ENCODE measurements at places on chromosomes 1 and 21. TPM values are rescaled to one million over a fixed set of nuclear protein-coding genes. Genes with fewer than 3 reads are reported as not detected.

DNA sequence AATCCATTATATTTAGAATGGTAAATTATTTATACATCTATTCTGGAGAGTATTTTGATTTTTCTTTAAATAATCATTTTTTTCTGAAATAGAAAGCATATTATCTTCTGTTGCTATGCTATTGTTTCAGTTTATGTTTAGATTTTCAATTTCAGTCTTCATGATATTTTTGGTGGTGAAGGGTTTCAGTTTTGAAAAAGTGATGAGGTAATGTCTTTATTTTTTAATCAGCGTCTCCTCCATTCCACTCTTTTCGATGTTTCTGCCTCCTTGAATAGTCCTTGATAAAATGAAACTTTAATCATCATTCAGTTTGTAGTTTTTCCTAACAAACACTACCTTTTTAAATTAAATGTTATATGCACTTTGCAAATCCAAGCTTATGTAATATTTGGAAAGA is 428.6 kb downstream of the PTPRC start:
- no peak for DNase-seq

DNA sequence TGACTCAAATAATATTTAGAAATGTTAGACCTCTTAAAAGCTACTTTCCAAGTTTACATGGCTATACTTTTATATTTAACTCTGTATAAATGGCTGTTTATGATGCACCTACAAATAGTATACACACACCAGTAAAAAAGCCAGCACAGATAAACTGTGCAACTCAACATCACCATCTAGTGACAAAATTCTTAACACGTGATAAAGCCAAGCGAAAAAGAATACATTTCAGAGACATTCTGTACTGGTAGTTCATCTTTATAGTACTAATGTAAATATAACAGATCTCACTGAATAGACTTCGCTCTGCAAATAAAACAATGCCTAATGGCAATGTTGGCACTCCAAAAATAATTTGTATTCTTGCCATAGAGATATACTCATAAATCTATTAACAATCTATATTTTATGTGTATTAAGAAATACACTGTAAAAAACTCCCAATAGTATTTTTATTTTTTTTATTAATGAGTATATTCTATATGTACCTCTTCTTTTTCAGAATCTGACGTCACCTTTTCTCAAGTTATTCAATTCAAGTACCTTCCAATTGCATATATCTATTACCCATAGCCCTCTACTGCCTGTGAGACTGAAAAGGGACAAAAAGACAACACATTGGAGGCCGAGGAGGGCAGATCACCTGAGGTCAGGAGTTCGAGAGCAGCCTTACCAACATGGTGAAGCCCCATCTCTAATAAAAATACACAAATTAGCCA is 100.2 kb downstream of the DPYD start:
- DNase-seq = peak; percentile 40

- no peak for DNase-seq
These were observed 563.0 kb downstream of the LRRIQ3 start for GRCh38 chr1:73635021-73635420.

DNA sequence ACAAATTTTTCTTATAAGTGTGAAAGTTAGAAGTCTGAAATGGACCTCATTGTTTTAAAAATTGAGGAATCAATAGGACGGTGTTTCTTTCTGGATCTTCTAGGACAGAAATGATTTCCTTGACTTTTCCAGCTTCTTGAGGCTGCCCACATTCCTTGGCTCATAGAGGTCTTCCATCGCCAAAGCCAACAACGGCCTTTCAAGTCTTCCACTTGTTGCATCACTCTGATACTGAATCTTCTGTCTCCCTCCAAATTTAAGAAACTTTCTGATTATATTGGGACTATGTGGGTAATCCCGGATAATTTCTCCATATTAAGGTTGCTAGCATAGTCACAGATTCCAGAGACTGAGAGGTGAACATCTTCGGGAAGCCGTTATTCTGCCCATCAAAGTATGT is 595.4 kb upstream of the ADAMTS5 start:
- no peak for DNase-seq

CRNN gene
- total RNA-seq = not detected

ACTL8 gene
- total RNA-seq = not detected

- DNase-seq = no peak
These were observed at the start of gene EPHB2 for GRCh38 chr1:22710701-22711049. TSS of gene EPHB2 (plus strand) at chr1:22710839. CDS start at chr1:22710983, 144 bp downstream.

- no peak for DNase-seq
These were observed 16.5 kb downstream of the PFKL start for GRCh38 chr21:44316277-44316900.

- DNase-seq = no peak
These were observed 111.5 kb upstream of the LYPLAL1 start for GRCh38 chr1:219062161-219062560.

MECR gene
- 17.7 TPM for total RNA-seq

GRCh38 chr1:230818901-230819300 is 49.4 kb downstream of the C1orf198 start:
- no peak for DNase-seq

DNA sequence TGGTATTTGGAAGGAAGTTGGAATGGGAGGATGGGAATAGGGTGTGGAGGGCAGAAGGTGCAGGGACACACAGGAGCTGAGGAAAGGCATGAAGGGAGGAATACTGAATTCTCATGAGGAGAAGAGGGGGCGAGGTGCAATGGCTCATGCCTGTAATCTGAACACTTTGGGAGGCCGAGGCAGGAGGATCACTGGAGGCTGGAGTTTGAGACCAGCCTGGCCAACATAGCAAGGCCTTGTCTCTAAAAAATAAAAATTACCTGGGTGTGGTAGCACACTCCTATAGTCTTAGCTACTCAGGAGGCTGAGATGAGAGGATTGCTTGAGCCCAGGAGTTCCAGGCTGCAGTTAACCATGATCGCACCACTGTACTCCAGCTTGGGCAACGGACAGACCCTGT is 117.3 kb downstream of the DTL start:
- no peak for DNase-seq

DNA sequence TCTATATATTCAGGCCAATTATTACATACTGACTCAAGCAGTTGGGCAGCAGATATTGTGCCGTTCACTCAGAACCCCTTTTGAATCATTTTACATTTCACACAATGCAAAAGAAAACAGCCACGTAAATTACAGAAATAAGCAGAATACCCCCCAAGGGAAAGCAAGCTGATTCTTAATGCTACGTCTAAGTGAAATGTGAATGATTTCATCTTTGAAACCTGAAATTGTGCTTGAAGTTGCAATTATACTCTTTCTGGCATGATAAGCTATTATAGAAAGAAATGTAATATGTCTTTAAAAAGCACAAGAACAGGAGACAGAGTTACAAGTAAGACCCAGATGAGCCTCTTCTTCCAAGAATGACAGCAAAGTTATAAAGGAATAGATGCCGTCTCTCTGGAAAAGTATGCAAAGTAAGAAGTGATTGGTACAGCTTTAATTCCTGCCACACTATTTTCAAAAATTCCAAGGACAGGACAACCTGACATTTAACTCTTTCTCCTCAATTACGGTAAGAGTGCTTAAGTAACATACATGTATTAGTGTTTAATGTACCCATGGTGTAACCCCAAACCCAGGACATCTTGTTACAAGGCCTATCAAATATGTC is 891.5 kb upstream of the ADGRL2 start:
- no peak for DNase-seq

- DNase-seq = no peak
These were observed 3.3 kb upstream of the GJB3 start for GRCh38 chr1:34777519-34778321.

DNA sequence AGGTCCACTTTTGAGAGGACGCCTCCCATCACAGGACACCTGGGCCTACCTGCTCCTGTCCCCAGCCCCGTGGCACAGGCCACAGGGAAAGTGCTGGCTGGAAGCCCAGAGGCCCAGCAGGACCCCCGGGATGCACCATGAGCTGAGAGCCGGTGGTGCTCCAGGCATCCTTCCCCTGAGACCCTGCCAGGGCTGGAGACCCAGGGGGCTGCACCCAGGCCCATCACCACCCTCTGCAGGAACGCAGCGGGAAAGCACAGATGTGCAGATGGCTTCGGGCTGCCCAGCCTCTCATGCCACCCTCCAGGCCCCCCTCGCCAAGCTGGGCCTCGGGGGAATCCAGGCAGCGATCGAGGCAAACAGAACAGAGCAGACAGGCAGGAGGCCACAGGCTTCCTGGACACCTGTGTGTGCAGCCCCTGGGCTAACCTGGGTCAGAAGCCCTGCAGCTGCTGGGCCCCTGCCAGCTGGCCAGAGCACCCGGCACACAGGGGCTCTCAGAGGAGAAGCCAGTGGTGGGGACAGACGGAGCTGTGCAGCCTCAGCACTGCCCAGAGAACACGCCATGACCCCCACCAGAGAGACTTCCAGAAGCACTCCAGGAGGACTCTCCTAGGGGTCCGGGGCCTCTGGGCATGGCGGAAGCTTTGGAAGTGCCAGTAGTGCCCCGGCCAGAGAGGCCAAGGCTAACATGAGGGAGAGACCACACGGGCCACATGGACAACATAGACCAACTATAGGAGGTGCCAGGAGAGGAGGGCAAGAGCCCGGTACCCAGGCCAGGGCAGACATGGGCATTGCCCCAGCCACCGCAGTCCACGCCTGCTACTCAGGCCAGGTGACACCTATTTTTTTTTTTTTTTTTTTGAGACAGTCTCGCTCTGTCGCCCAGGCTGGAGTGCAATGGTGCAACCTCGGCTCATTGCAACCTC is 71.4 kb downstream of the ARHGEF16 start:
- DNase-seq = no peak

FBLIM1 gene
- total RNA-seq = 213 TPM

DNA sequence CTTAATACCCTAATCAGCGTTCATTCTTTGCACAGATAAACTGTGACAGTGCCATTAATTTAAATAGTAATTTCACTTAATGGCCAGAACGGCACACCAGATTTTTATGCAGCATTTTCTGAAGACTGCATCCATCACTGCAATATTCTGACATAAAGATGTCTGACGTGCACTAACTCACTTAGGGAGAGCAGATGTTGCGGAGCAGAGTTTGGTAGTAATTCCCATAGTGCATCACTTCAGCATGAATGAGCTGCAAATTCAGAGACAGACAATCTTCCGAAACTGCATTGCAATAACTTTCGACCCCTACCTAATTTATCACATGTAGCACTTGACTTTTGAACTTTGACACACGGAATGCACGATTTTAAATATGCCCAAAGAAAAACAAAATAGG is 225.3 kb downstream of the KCTD3 start:
- no peak for DNase-seq

DNA sequence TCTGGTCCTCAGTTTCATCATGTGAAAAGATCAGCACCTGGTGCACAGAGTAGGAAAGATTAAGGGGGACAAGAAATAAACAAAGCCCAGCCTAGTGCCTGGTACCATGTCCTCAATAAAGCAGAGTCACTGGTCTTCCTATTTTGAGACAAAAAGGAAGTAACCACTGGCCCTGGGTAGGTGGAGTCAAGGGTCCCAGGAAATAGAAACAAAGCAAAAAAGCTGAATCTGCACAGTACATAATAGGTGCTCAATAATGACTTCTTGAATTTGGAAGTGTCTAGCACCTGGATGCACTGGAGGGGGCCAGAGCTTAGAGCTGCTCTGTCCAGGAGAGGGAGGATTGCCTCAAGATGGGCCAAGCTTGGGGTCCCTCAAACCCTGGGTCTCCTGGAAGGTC is 1.9 kb upstream of the EPHB2 start:
- no peak for DNase-seq

GRCh38 chr1:163442895-163443294 is 121.1 kb downstream of the NUF2 start:
- no peak for DNase-seq

DNA sequence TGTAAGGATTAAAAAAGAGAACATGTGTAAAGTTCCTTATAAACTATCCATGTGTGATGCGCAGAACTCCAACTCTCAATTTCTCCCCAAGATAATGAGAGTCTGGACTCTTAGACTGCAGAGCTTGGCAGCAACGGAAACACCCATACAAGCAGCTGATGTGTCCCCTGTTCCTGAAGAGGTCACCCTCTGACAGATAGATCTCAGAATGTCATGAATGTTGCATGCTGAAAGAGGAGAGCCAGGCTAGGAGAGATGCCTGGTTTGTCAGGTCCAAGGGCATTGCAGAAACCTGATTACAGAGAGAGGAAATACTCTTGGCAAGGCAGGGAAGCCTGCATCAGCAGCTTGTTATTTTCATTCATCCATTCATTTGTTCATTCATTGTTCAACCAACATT is 24.2 kb downstream of the MTARC1 start:
- DNase-seq = no peak

DNA sequence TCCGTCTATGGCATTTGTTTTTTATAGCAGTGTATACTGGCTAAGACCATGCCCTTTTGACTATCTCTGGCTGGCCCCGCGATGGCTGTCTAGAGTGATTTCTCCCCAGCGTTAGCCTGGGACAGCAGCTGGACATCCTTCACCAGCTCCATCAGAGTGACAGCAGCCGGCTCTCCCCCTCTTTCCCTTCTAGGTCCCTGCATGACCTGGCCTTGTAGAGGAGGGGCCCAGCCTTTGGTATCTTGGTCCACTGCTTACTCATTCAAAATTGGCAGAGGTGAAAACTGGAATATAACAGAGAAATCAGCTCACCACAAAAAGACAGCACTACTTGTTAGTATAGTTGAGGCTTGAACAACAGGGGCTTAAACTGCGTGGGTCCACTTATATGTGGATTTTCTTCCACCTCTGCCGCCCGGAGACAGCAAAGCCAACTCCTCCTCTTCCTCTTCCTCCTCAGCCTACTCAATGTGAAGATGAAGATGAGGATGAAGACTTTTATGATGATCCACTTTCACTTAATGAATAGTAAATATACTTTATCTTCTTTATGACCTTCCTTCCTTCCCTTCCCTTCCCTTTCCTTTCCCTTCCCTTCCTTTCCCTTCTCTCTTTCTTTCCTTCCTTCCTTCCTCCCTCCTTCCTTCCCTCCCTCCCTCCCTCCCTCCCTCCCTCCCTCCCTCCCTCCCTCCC is 29.4 kb upstream of the B3GALNT2 start:
- no peak for DNase-seq

- peak; percentile 4 for DNase-seq
These were observed 71.8 kb upstream of the LRRC53 start for GRCh38 chr1:74584185-74584584.

DNA sequence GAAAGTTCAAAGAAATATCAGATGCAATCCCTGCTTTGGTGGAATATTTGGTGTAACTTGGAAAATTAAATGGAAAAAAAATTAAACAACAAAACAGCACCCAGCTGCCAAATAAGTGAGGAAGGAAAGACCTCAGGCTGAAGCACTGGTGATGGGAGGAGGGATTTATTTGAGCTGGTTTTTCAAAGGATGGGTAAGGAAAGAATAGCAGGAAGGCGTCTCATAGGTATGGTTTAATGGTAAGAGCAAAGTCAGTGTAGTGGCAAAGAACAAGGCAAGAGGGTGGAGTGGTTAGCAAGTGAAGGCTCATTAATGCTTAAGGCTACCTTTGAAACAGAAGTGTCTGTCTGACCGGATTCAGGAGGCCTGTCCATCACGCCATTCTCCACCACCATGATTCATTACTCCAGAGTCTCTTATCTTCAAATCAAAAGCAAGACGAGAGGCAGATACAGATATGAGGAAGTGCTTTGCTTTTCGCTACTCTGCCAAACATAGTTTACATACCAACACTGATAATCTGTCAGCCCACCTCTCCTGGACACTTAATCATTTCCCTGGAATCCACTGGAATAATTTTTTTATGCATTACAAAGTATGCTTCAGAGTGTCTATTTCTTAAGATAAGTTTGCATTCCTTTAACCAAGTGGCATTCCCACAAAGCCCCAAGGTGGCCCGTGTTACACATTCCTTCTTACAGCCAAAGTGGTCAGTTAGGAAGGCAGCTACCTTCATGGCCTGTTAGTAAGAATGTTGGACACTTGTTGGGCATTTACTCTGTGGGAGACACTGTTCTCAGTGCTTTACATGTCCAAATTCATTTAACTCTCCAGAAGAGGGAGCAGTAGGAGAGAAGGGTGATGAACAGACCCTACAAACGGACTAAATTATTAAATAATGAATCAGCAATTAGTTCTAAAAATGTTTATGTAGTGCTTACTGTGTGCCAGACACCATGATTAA is 146.6 kb downstream of the ROR1 start:
- peak; percentile 72 for DNase-seq

Data from renal cortical epithelial cell (primary cell).